SK-N-MC (cell line): ENCODE measurements at places on chromosomes 3 and 15.

GRCh38 chr3:113505867-113506266 lies 9.1 kb downstream of the SPICE1 start:
- no peak for DNase-seq

GRCh38 chr3:114392831-114393230 lies 99.0 kb downstream of the TIGIT start:
- no peak for DNase-seq

GRCh38 chr3:15633766-15634598 lies 32.4 kb downstream of the BTD start:
- DNase-seq, result no peak

GRCh38 chr3:158494673-158495072 lies 76.3 kb upstream of the MLF1 start:
- no peak for DNase-seq
